ENCODE measurements at places on chromosomes 1 and 21.

GRCh38 chr1:160720356-160721085 lies 8.9 kb upstream of the CD48 start:
- peak; percentile 27 for DNase-seq

GRCh38 chr1:18015719-18016118 lies 91.9 kb upstream of the IGSF21 start:
- DNase-seq = no peak

DNA sequence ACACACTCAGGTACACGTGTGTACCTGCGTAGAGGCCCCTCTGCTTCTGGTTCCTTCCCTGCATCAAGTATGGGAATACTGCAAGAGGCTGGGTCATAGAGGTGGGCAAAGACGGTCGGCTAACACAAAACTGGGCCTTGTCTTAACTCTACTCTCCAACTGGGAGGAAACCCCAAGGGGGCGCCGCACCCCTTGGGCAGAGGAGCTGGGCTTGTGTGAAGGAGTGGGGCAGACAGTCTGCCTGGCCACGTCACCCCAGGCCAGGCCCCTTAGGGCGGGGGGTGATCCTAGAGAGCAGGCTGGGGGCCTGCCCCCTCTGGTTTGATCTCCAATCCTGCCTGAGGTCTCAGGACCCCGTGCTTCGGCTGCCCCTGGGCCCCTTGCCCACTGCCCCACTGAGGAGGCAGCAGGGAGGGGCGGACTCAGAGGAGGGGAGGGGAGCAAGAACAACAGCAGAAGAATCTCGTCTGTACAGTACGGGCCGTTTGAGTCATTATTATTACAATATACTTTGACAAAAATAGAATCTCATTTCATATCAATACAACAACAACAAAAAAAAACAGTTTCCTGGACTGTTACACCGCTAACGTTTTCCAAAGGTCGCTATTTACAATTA lies 34.7 kb downstream of the MEF2D start:
- DNase-seq = no peak

DNA sequence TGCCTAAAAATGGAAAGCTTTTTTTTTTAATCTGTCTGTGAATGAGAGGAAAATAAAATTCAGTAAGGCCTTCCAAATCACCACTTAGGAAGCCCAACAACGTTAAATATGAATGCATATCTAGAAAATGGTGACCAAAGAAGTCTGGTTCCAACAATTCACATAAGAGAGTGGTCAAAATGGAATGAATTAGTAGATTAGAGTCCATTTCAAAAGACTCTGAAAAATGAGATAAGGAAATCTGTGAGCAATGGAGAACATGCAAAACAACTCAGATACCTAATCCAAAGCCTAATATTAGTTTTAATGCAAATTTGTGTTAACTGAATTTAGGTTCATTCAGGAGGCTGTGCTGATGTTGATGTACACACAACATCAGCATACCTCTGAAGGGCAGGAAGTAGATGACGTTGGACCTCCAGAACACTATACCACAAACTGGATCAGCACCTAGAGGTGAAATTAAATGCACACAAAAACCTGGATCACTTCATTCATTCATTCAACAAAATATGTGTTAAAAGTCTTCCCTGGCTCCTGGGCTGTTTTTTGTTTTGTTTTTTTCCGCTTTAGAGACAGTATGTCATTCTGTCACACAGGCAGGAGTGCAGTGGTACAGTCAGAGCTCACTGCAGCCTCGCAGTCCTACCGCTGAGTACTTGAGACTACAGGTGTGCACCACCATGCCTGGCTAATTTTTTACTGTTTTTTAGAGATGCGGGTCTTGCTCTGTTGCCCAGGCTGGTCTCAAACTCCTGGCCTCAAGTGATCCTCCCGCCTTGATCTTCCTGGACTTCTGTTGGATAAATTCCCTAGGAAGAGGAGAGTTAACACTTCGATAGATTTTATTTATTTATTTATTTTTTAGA lies 4.9 kb upstream of the BRWD1 start:
- DNase-seq = no peak

DNA sequence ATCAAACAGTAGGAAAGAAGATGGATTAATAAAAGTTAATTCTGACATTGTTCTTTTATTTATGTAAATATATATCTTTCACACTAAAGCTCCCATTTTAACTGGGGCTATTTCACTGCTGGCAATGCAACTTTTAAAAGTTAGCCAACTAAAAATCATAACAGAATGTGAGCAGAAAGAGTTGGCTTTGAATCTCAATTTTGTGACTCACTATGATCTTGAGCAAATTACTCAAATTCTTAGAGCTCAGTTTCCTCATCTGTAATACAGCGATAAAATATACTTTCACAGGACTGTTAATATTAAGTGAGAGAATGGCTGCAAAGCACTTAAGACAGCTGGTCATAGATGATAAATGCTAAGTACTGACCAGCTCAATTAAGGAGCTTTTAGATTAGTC lies 10.8 kb downstream of the EFCAB14 start:
- no peak for DNase-seq

DNA sequence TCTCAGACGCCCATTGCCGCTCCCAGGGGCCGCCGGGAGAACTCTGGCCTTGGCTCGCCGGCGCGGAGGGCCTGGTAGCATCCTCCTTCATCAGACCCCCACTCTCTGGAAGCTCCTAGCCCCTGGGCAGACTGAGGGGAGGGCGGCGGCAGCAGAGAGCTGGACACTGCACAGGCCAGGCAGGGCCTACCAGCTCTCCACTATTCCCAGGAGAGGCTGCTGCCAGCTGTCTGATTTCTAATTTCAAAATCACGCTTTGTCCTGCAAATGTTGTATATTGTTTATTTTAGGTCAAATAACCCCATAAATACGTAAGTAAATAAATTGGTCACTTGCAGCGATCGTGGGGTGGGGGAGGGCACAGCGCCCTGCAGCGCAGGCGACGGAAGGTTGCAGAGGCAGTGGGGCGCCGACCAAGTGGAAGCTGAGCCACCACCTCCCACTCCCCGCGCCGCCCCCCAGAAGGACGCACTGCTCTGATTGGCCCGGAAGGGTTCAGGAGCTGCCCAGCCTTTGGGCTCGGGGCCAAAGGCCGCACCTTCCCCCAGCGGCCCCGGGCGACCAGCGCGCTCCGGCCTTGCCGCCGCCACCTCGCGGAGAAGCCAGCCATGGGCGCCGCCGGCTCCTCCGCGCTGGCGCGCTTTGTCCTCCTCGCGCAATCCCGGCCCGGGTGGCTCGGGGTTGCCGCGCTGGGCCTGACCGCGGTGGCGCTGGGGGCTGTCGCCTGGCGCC lies at the start of gene MTARC1:
Gene MTARC1, plus strand, starts transcription at position 577 of the 732 bp plus-strand sequence. Its CDS starts 32 bp downstream, at position 609.
- peak; percentile 71 for DNase-seq

GRCh38 chr21:42572906-42573495 lies 59.3 kb downstream of the SLC37A1 start:
- no peak for DNase-seq

GRCh38 chr1:44237721-44238457 lies 24.6 kb downstream of the DMAP1 start:
- DNase-seq = no peak

GRCh38 chr1:41571041-41571440 lies 86.6 kb upstream of the EDN2 start:
- DNase-seq = no peak

DNA sequence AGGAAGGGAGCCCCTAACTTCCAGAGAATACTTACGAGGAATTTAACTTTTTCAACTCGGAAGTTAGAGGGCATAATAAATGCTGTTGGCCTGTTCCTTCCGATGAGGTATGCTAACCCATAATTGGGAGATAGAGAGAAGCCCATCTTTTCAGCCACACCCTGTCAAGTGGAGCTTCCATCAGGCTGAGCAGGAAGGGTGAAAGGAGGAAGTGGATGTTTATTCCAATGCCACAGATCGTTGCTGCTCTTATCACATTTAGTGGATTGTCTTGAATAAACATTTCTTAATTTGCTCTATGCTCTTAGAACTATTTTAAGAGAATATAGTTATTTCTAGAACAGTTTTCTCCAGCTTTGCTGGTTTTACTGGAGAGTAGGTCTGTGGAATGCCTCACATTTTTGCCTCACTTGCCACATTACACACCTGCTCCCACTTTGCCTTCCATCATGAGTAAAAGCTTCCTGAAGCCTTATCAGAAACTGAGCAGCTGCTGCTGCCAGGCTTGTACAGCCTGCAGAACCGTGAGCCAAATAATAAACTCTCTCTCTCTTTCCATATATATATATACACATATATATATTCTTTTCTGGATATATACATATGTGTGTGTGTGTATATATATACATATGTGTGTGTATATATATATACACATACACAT lies 60.0 kb upstream of the RGS21 start:
- DNase-seq = no peak

- no peak for DNase-seq
Measured at GRCh38 chr1:9066945-9067807, 2.3 kb downstream of the SLC2A5 start.

DNA sequence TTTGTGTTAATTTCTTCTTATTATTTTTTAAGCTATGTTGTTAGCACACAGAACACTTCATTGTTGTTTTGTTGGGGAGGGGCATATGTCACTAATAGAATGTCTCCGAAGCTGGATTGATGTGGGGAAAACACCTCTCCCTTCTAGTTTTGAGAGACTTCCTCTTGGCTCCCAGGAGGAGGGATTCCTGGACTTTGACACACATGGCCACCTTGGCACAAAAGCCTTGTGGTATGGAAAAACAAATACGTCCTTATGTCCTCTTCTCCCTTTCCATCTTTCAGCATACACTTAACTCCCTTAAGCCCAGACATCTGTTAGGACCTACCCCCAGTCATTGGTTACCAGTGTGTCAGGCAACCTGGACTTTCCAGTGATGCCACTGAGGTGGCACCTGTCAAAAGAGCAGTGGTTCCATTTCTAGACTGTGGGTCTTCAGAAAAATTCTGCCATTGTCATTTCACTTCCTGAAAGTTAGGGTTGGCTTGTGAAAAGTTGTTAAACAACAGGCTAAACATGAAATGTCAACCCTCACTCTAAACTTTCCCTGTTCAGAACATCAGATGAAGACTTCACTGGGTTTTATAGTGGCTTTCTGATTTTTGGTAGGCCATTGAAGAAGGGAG lies 12.5 kb upstream of the ABCB10 start:
- DNase-seq = no peak

- no peak for DNase-seq
Measured at GRCh38 chr21:20527731-20528460, 470.3 kb upstream of the NCAM2 start.

DNA sequence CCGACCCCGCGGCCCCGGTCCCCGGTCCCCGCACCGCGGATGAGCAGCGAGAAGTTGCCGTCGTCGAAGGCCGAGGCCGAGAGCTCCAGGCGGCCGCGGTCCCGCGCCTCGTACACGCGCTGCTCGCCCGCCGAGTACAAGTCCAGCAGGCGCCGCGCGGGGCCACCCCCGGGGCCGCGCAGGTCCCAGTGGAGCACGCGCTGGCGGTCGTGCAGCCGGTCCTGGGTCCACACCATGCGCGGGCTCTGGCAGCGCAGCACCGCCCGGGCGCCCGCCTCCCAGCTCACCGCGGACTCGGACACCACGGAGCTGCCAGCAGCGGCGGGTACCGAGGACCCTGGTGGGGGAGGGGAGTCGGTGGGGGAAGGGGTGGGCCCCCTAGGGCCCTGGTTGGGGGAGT lies 2.9 kb downstream of the MXRA8 start:
- DNase-seq = no peak

- no peak for DNase-seq
Measured at GRCh38 chr1:10835421-10835820, 39.0 kb upstream of the CASZ1 start.

GRCh38 chr1:59043796-59044195 lies 253.1 kb upstream of the FGGY start:
- peak; percentile 20 for DNase-seq

All from LoVo (cell line).